ENCODE measurements at places on chromosomes 7 and 10.

- DNase-seq, result no peak
Measured at GRCh38 chr7:39761449-39761848, 138.1 kb downstream of the RALA start.

DNA sequence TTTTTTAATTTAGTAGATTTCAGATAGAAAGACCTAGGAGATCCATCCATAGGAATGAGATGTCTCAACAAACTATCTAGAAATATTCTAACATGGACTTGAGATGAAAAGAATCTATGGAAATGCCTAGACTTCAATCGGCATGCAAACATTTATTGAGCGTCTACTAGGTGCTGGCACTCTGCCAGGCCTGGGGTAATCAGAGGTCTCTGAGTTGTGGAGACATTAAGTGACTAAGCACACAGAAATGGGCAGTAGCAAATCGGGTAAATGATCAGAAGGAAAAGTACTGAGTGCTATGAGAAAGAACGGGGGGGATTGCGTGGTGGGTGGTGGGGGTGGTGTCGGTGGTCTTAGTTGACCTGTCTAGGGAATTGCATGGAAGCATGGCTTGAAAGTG is 466.6 kb downstream of the GALNT17 start:
- DNase-seq, result no peak

DNA sequence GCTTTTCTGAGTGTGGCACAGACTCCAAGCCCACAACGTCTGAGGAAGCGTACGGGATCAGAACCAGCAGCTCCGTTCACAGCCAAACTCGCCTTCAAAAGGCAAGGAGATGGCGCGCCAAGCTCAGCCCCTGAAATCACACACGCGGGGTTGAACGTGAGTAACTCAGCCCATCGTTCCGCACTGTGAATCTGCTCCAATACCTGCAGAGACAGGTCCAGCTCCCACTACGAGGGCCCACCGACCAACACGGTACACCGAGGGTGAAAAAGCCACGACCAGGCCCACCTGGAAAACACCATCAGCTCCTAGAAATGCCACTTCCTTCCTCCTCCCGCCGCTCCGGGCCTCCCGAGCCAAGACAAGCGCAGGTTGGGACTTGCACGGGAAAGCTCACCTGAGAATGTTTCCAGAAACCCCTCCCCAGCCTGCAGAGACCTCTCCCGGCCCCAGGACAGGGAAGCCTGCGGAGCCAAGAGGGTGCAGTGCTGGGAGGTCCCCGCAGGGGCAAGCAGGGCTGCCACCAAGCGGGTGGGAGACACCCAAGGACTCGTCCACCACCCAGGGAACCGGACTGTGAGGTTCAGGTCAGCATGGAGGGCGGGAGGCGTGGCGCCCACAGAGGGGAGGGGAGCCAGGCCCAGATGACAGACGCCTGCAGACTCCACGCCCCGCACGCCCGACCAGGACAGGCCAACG is 93.9 kb upstream of the PDGFA start:
- no peak for DNase-seq

DNA sequence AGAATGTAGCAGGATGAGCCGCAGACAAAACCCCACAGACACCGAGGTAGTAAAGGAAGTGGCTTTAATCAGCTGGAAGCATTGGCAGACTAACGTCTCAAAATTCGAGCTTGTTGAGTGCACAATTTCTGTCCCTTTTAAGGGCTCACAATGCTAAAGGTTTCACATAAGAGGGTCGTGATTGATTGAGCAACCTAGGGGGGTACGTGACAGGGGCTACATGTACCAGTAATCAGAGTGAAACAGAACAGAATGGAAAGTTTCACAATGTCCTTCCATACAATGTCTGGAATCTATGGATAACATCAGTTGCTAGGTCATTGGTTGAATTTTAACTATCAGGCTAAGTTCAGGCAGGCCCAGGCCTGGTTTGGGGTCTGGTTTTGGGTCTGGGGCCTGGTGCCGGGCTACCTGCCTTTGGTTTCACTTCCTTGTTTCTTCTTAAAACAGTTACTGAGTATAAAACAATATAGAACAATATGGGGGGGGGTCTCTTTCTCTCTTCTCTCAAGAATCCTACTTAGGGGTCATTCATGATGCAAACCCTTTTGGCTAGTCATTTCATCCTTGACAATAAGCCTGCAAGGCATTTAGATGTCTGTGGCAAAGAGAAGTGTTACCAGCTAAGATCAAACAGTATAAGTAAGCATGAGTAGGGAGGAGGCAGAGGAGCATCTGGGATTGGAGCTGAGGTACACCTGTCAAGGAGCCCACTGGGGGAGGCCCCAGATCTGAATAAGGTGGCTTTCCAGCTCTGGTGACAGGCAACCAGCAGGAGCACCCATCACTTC is 364.1 kb downstream of the TNS3 start:
- DNase-seq, result no peak

- no peak for DNase-seq
Measured at GRCh38 chr7:33554046-33554445, 351.3 kb upstream of the BMPER start.

- no peak for DNase-seq
Measured at GRCh38 chr7:144747936-144748335, 87.9 kb downstream of the TPK1 start.

DNA sequence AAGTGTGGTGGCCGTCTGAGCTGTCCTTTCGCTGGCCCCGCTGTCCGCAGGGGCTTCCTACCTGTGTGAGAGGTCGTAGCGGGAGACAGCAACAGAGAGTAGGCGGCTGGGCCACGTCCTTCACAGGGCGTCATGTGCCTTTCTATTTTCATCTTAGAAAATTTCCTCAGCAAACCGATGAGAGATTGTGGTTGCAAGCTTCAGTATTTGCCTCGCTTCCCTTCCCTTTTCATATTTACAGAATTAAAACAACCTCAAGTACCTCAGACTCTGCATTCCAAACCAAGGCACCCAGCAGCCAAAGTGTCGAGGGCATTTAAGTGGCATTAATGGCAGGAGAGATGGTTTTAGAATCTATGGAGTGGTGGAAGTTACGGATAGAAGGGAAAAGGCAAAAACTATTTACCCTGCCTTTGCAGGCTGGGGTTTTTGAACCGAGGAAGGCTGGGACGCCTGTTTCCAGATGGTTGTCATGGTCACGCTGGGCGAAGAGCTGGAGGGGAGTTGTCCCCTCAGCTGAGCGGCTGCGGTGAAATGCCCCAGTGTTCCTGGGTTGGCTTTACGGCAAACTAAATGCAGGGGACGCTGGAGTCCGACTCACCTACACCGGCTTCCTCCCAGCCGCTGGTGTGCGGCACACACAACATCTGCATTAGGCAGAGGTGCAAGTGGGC is 41.9 kb downstream of the WIPI2 start:
- DNase-seq, result no peak

DNA sequence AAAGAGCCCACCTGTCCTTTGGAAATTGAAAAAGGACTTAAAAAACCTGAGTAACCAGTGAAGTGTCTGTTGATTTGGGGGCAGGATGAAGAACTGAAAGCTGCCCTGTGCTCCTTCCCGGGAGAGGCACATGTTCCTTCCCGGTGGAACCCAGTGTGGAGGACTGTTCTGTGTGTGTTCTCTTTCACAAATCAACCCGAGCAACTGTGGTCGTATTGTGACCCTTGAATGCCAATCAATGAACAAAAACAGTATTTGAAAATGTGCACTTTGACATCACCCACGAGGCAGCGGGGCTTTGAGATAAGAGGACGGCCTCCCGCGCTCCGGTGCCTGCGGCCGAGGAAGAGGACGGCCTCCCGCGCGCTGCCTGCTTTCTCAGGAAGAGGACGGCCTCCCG is 139.0 kb downstream of the VIPR2 start:
- no peak for DNase-seq

- DNase-seq, result no peak
Measured at GRCh38 chr10:3740157-3740871, 44.7 kb downstream of the KLF6 start.

DNA sequence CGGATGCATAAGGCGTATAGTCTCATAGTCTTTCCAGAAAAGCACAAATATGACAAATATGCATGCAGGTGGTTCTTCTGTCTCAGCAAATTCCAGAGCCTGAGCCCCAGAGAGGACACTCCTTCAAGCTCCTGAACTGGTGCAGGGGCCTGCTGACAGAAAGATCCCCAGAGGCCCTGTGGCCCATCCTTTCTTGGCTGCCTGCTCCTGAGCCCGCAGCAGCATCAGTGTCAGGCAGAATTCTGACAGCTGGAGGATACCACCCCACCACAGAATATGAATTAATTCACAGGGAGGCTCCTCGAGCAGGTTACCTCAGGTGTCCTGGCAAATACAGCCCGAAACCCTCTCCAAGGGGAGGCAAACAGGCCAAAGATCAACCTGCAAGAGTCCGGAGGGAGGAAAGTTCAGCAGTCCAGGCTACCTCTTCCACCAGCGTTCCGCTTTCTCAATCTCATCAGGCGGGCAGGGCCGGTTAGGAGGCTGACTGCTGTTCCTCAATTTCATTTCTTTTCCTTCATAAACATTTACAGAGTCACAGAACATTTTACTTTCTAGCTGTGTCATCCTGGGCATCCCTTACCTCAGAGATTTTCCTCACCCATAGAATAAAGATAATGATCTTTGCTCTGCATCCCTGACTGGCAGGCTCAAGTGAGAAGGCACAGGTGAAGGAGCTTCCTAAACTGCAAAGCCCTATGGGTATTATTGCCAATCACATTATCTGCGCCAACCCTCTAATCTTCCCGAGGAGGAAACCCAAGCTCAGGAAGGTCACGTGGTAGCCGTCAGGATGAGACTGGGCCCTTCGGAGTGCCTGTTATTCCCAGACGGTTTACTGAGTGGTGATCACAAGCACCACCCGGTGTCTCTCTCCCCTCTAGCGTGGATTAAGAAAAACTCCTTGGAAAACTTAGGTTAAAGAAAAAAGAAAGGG is 1.4 kb downstream of the DNAJB12 start:
- DNase-seq, result no peak

DNA sequence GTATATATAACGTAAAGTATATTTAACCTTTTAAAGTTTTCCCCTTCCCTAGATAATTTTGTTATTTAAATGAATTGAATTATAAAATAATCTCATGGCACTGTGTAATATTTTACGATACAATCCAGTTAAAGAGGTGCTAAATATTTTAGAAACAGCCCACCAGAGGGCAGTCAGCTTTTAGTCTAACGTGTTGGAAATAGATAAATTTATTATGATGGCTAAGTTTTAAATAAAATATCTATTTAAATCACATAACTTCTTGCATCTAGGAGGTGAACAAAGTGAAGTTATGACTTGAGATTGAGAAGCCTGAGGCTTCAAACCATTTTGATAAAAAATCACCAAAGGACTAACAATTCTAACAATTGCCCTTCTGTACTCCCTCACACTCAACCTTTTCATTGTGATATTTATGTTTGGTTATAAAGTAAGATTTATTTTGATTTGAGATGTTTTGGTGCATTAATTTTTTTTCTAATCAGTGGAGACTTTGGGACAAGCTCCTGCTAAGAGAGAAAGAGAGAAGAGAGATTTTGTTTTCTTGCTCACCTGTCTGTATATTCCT is 171.5 kb upstream of the SP4 start:
- DNase-seq, result peak; percentile 42

DNA sequence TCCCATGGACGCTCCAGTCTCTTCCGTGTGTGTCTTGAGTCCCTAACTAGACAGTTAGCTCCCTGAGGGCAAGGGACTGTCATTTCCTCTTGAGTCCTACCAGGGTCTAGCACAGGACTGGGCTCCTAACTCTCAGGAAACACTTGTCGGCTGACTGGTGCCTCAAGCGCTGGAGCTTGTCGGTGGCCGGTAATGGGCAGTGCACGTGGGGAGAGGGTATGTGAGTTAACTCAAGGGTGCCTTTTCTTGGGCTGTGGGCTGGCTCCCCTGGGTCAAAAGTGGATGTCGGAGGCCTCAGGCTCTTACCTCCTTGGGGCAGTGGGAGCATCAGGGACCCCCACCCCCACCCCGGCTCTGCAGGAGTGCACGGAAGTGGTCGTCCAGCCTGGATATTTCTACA is 32.9 kb downstream of the ZNF775 start:
- no peak for DNase-seq

DNA sequence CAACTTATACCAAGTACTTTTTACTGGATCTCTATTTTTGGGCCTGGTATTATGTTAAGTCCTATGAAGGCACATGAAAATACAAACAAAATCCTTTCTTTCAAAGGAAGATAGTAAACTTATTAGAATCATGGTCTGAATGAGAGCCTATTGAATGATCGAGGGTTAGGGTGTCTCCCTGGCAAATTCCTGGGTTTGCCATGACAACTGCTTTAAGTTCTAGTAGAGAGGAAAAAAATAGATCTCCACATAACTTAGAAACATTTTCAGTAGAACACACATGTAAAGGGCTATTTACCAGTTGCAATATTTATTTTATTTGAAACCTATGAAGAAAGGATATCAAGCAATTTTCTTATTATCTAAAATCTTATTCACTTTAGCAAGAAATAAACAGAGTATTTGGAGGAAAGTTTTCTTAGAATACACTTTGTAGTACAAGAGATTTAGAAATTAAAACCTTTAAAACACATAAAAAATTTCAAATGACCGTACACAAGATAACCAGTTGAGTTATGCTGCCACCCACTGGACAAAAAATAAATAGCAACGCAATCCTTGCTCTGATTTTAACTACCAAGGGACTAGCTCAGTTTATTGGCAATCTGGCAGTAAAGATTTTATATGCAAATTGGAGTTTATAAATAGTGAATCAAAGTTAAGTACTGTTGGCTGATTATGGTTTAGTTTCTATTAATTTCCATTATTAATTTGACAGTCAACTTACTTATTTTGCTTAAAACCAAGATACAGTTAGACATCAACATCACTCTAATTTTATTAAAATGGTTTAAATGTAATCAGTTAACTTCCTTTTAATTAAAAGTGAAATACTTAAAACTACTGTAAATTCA is 33.9 kb downstream of the CACUL1 start:
- peak; percentile 48 for DNase-seq

- DNase-seq, result no peak
Measured at GRCh38 chr10:123622381-123622780, 43.8 kb upstream of the GPR26 start.

DNA sequence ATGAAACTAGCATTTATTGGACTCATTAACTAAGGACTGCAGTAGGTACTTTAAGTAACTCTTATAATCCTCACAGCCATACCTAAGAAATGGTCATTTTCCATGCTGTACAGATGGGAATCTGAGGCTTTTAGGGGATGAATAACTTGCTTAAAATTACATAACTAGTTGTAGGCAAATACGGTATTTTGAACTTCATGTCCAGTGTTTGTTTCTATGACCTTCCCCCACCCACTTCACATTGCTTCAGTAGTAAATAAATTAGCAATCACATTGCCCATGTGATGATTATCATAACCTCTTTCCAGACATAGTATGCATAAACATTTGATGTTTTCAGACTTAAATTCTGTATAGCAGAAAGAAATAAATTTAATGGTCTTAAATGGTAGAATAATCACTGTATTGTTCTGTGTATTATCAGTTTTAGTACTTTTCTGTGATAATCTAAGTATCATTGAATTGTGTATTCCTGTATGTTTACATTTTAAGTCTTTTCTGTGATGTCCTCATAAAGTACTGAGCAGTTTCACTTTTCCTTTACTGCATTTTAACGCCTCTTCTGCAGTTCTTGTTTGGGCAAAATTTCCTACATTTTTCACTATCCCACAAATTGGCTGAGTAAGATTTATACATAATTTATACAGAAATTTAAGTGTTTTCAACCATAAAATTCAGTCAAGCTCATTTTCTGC is 48.3 kb downstream of the ANKIB1 start:
- no peak for DNase-seq
